ENCODE measurements at places on chromosomes 5 and 9. TPM values are rescaled to one million over a fixed set of nuclear protein-coding genes. Genes with fewer than 3 reads are reported as not detected.

LCNL1 gene
- 1.1 TPM for total RNA-seq

FBXW2 gene
- total RNA-seq = 22.2 TPM

ACTL7A gene
- total RNA-seq = not detected

PCDHB7 gene
- total RNA-seq = 1.0 TPM

HTR1A gene
- not detected for total RNA-seq

RACK1 gene
- 1,413 TPM for total RNA-seq

CWC27 gene
- total RNA-seq = 12.1 TPM

CAMK2A gene
- 4.9 TPM for total RNA-seq

UGT3A2 gene
- total RNA-seq = not detected

SPINK13 gene
- not detected for total RNA-seq

ELL2 gene
- 29.1 TPM for total RNA-seq

DDX4 gene
- not detected for total RNA-seq

PDE6A gene
- not detected for total RNA-seq

GRCh38 chr9:136942881-136943230, 1.7 kb downstream of the FBXW5 start:
- no peak for DNase-seq

- DNase-seq = peak; percentile 83
These were observed 100.3 kb upstream of the PANK3 start for GRCh38 chr5:168679515-168679920.

DNA sequence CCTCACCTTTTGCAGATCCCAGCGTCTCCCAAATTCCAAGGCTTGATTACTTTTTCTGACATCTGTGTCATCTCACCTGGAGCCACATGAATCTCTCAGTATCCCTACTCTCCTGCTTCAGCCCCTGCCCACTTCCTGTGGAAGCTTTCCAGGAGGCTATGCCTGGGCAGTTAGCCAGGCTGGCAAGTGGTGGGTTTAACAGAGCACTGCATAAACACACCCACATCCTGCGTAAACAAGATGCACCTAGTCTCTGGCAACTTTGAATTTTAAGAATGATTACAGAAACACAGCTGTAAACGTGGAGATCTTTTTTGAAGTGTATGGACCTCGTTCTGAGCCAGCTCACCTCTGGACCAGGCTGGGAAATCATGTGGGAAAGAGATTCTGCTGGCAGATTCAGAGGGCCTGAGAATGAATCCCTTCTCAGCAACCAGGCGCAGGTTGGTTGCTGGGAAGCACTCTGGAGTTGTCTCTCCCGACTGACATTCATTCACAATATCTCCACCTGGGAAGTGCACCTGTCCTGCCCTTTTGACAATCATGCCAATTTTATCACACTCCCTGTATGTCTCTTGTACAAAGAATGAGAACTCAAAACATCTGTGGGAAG, 55.7 kb upstream of the FANCC start:
- no peak for DNase-seq

DNA sequence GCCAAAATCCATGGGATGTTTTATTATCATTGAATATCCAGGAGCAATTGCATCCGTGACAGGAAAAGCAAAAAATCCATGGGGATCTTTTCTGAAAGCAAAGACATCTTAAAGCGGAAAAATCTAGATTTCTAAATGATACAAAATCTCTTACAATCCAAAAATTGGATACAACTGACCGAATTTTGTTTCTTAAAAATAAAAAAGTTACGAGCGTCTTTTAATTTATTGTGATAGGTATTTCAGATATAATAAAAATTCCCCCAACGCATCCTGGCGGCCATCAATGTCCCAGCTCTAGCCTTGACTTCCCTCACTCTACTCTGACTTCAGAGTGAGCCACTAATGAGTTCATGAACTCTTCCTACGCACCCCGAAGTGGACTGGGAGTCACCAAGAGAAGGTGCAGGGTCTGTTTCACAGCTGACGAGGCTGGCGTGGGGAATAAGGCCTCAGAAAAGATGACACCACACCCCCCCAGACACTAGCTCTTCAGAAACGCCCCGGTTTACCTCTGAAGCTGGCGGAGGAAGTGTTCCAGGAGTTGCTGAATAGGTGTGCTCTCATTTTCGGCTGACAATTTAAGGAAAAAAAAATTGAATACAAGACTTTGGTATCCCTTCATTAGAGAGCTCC, 3.4 kb downstream of the BRD9 start:
- DNase-seq = no peak

GRCh38 chr5:131634666-131634995, 398 bp downstream of the RAPGEF6 start:
- DNase-seq = peak; percentile 67

DNA sequence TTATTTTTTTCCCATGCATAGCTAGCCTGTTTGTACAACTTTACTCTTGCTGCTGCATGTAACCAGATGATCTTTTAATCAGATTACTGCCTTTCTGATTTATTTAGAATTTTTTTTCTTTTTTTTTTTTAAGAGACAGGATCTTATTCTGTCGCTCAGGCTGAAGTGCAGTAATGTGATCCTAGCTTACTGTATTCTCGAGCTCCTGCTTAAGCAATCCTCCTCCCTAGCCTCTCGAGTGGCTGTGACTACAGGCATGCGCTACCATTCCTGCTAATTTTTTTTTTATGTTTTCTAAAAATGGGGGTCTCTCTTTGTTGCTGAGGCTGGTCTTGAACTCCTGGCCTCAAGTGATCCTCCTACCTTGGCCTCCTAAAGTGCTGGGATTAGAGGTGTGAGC, 9.6 kb downstream of the DCP2 start:
- DNase-seq = no peak

DNA sequence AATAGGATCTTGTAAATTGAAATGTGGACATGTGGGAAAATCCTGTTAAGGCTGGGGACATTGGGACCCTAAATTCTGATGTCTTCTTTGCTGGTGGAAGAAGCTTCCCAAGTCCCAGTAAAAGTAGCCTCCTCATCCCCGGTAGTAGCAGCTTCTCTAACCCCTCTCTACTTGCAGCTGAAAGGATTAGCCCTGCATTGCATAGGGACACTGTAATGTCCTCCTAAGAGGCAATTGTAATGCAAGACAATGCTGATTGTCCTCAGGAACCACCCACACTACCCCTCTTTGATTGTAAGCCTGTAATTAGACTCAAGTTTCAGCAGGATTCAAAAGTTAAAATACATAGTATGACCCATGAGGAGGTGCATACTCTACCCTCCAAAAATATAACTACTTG, 1938.4 kb upstream of the C9orf72 start:
- no peak for DNase-seq

GRCh38 chr5:53333160-53333559, 147.3 kb upstream of the FST start:
- no peak for DNase-seq

DNA sequence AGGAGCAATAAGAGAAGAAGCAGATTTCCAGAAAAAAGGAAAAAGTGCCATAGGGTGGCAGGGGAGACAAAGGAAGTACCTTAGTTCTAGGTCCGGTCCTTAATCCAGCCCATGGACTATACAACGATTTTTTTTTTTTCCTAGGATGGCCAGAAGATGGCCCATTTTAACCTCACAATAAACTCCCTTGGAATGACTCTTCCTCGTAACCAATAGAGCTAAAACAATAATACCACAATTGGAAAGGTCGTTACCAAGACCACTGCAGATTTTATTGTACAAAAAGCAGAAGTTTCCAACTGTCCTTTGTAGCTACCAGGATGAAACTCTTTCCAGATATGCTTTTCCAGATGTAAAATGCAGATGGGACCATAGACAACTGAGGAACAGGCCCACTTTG, 34.4 kb upstream of the SSBP2 start:
- no peak for DNase-seq

DNA sequence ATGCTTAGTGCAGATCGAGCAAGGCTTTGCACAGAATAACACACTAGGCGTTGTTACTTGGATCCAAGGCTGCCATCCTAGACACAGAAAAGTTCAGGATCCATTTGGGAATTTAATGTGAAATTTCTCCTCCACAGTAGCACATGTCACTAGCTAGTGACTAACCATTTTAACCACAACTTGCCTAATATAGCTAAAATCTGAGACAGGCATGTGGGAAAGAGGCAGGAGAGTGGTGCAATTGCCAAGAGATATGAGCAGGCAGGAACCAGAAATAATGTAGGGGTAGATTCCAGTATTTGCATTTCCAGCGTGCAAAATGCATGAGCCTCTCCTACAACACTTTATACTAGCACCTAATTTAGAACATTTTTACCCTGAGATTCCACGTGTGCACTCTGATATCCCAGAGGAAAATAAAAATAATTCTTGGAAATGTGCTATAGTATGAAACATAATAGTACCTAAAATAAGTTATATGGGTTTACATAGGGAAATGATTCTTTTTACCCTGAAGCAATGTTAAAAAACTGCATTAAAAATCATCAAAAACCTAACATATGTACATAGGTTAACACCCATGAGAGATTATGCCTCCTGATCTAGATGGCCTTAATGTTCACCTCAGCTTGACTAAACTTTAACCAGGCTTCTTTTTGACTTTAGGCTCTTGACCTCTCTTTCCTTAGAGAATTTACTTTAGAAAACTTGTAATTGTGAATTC, 1230.6 kb upstream of the NUDT12 start:
- no peak for DNase-seq

- no peak for DNase-seq
These were observed 108.2 kb downstream of the TTLL11 start for GRCh38 chr9:121984726-121985402.

GRCh38 chr5:150496098-150496497, 11.8 kb upstream of the NDST1 start:
- no peak for DNase-seq

- peak; percentile 78 for DNase-seq
These were observed 130.9 kb upstream of the SLC30A5 start for GRCh38 chr5:68962757-68963484.

DNA sequence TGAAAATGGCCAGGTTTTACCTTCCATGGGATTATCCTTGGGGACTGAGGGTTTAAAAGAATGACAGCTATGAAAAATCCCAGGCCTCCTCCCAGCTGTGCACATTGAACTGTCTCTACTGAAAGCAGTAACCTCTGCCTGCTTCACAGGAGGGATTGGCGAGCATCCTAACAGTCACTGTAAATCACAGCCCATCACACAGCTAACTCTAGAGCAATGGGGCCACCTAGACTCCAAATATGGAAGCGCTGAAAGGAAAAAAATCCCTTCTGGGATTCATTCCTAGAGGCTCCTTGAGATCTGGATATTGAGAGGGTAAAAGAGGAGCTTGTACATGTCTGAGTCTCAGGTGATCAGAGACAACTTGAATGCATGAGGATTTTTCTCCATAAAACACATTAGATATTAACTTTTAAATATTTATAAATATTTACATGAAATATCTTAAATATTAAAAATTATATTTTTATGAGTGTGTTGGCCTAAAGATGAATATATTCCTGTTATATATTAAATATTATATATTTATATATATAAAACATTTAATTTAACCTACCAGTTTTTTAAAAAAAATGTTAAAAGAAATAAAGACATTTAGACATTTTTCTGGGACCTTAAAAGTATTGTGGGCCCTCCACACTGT, 133.8 kb upstream of the SLC24A2 start:
- no peak for DNase-seq

- no peak for DNase-seq
These were observed at the start of gene SH2D3C for GRCh38 chr9:127778280-127779135. Gene SH2D3C (minus strand): TSS chr9:127778666. CDS start chr9:127778627, 39 bp downstream.

GRCh38 chr5:134122530-134122929, 8.0 kb downstream of the TCF7 start:
- no peak for DNase-seq

GRCh38 chr5:170541146-170541769, 37.4 kb downstream of the KCNIP1 start:
- DNase-seq = no peak

GRCh38 chr9:17837965-17838364, 259.1 kb downstream of the SH3GL2 start:
- DNase-seq = no peak

GRCh38 chr9:9670454-9670853, 942.3 kb downstream of the PTPRD start:
- DNase-seq = no peak

- no peak for DNase-seq
These were observed 68.9 kb downstream of the MACIR start for GRCh38 chr5:103327451-103327850.

DNA sequence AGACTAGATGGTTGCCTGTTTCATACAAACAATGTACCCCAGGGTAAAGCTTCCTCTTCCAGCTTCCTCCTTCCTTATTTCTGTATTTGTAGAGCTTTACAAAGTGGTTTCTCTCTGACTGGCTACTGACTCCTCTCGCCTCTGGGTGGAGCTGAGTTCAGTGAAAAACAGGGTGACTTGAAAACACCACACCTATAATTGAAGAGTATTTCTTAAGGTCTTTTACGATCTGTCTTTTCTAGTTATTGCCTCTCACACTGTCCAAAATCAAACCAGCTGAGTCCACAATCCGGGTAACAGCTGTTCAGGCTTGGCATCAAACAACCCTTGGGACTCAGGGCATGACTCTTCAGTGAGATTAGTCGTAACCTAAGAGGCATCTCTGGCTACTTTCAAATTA, 200.4 kb downstream of the ARRDC3 start:
- peak; percentile 68 for DNase-seq

DNA sequence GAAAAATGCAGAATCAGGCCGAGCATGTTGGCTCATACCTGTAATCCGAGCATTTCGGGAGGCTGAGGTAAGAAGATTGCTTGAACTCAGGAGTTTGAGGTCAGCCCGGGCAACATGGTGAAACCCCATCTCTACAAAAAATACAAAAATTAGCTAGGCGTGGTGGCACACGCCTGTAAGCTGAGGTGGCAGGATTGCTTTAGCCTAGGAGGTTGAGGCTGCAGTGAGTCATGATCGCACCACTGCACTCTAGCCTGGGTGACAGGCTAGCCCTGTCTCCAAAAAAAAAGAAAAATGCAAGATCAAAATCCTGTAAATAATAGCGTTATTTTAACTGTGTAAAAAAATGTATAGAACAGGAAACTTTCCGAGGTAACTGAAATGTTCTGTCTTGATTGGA, 39.4 kb downstream of the RNF44 start:
- no peak for DNase-seq

- DNase-seq = no peak
These were observed 188.3 kb downstream of the GADD45G start for GRCh38 chr9:89793124-89793495.

GRCh38 chr9:72326641-72327040, 38.4 kb downstream of the ZFAND5 start:
- no peak for DNase-seq

GRCh38 chr9:16532272-16532671, 338.2 kb downstream of the BNC2 start:
- DNase-seq = no peak

- no peak for DNase-seq
These were observed 2.9 kb upstream of the TGFBI start for GRCh38 chr5:136025900-136026299.

DNA sequence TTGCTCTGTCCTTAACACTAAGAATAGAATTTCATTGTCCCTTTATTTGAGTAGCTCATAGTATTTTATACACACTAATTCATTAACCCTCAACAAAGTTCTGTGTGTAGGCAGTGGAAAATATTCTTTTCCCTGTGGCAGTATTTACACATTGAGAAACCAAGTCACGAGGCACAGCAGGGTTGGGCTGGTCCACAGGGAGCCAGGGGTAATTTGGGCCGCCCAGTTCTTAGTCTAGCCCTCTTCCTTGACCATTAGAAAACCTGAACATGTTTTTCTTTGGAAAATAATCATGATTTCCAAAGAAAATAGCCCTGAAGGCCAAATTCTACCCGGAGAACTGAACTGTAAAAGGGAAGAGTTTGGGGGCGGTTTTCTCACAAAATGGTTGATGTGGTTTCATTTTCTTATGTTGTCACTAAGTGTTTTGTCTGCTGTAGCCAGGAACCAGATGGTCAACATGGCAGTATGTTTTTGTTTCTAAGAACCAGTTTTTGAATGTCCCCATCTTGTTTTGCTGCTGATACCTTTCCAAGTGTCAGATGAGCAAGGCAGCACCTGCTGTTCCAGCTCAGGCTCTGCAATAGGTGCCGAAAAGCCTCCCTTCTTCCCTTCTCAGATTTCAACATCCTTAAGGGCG, 29.6 kb downstream of the ARHGEF28 start:
- no peak for DNase-seq

Data from right atrium auricular region (tissue), 2 donors.